ENCODE measurements at places on chromosomes 6 and 20. TPM values are rescaled to one million over a fixed set of nuclear protein-coding genes. Genes with fewer than 3 reads are reported as not detected.

The DLK2 gene
- total RNA-seq = 0.37 TPM

The CALHM6 gene
- 4.8 TPM for total RNA-seq

The HLA-DOB gene
- total RNA-seq = 0.69 TPM

GRCh38 chr6:92892626-92893170, 526.7 kb downstream of the EPHA7 start:
- DNase-seq = no peak

DNA sequence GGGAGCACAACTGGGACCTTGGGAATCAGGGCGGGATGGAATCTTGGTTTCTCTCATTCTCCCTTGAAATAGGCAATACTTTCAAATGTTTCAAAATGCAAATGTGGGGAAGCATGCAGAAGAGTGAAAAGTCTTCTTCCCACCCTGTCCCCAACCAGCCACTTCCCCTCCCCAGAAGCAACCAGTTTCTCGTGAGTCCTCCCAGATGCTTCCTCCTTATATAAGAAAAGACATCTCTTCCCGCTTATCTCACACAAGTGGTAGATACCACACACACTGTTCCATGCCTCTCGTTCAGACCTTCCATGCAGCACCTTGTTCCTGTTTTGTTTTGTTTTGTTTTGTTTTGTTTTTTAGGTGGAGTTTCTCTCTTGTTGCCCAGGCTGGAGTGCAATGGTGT, 25.1 kb downstream of the HCK start:
- DNase-seq = no peak
